ENCODE measurements at places on chromosomes 3 and 15.

DNA sequence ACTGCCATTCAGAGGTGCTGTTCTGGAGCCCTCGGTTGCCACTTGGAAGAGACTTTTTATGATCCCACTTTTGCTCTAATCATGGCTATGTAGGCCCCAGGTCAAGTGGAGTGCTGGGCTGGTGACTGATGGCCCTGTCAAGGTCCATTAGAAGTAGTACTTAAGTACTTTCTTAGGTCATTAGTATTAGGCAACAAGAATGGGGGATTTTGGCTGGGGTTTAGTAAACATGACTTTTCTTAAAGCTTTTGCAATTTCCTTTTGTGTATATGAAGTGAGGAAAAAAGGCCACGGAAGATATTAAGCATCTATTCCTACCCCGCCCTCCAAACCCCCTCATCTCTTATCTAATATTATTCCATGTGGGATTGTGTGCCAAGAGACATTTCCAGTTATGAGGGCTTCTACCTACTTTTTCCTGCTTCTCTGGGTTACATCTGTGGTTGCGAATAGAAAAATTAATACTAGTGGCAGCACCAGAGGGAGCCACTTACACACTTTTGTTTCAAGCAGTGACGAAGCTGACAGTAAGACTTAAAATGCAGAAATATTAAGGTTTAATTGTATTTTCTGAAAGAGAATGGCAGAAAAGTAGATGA, 13.9 kb downstream of the NLGN1 start:
- no peak for DNase-seq

GRCh38 chr3:122560680-122561079, 3.4 kb downstream of the PARP9 start:
- no peak for DNase-seq

- DNase-seq: no peak
Observed at GRCh38 chr3:115448851-115449250, 174.5 kb upstream of the GAP43 start.

DNA sequence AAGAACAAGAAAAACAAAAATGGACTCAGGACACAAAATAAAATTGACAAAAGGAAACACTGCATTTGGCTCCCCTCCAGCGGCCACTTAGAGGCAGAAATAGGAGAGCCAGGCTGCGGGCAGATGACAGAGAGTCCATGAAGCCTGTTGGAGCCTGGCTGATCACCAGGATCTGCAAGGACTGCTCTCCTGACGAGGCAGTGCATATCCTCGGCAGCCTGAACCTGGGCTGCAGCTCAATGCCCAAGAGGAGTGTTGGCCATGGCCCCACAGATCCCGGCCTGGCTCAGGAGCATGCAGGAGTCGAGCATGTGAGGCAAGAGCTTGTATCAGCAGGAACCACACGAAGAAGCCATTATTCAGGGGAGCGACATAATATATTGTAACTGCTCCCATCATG, 199.8 kb downstream of the STT3B start:
- no peak for DNase-seq

GRCh38 chr15:66946578-66947164, 118.7 kb upstream of the SMAD3 start:
- DNase-seq: peak; percentile 66

- DNase-seq: no peak
Observed at GRCh38 chr3:174440253-174440701, 418.9 kb upstream of the NAALADL2 start.

- DNase-seq: no peak
Observed at GRCh38 chr3:13615019-13615528, 66.1 kb downstream of the FBLN2 start.

- no peak for DNase-seq
Observed at GRCh38 chr15:59516655-59517461, 78.9 kb downstream of the FAM81A start.

DNA sequence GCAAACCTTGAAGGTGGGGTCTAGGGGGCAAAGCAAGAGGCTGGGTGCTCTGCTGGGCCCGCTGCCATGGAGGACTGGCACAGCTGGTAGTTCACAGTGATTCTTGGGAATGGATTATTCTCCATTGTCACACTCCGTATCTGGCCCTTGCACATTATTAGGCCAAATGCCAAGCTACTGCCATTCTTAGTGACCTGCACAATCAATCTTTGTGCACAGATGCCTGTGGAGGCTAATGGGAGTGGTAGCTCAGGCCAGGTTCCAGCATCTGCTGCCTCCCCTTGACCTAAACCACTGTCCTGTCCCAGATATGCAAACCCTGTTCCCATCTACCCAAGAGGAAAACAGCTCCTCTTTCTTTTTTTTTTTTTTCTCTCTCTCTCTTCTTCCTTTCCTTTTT, 67.5 kb downstream of the TIPARP start:
- DNase-seq: no peak

DNA sequence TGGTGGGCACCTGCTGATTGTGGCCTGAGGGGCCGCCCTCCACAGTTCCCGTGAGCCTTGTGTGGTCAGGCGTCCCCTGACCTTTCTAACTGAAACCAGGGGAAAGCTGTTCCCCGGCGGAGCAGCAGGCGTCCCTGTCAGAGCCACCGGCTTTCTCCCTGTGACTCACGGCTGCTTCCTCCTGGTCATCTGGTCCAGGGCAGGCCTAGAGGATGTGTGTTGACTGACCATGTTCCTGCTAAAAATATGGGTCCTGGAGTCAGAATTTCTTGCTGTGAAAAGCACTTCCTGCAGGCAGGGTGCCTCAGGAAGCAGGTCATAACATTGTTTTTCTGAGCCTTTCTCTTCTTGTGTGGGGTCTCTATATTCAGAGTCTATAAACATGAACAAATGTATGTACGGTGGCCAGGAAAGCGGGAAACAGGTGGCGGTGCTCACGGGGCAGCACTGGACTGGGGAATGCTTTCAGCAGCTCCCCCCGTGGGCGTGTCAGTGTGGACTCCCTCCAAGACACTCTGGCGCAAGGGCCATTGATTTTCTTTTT, 38.4 kb upstream of the CGNL1 start:
- DNase-seq: no peak

- DNase-seq: no peak
Observed at GRCh38 chr3:14623569-14624051, 28.0 kb upstream of the CCDC174 start.

DNA sequence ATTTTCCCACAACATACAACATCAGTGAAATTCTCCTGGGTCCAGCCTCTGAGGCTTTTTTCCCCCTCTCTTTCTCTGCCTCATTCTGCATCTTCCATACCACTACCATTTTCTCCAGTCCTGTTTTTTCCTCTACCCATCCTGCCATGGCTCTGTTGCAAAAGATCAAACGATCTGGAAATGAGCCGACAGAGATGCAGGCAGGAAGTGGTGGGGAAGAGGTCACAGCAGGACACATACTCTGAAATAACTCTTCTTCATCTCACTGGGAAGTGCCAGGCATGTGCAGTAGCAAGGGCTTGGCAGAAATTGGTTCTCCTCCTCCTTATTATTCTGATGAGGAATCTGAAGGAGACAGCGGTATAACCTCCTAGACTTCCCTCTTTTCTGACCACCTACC, 114.3 kb downstream of the CORO2B start:
- no peak for DNase-seq

GRCh38 chr15:48984811-48985352, 21.2 kb upstream of the SHC4 start:
- DNase-seq: no peak

GRCh38 chr3:113663324-113663750, 33.1 kb downstream of the USF3 start:
- DNase-seq: no peak

DNA sequence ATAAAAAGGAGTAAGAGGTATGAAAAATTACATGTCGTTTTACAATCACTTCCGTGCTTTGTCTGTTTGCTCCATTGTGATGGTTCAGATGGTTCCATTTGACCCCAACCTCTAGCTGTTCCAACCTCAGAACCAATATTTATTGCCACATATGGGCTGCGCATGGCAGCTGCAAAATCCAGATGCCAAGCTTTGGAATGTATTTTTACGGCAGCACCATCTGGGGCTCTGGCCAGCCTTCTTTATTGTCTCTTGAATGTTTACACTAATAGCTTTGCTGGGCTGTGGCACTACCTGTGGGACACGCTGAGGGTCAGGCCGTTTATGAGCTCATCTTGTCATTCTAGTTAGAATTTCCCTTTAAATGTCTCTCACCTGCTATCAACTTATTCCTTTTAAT, 219.8 kb downstream of the ROBO2 start:
- no peak for DNase-seq

DNA sequence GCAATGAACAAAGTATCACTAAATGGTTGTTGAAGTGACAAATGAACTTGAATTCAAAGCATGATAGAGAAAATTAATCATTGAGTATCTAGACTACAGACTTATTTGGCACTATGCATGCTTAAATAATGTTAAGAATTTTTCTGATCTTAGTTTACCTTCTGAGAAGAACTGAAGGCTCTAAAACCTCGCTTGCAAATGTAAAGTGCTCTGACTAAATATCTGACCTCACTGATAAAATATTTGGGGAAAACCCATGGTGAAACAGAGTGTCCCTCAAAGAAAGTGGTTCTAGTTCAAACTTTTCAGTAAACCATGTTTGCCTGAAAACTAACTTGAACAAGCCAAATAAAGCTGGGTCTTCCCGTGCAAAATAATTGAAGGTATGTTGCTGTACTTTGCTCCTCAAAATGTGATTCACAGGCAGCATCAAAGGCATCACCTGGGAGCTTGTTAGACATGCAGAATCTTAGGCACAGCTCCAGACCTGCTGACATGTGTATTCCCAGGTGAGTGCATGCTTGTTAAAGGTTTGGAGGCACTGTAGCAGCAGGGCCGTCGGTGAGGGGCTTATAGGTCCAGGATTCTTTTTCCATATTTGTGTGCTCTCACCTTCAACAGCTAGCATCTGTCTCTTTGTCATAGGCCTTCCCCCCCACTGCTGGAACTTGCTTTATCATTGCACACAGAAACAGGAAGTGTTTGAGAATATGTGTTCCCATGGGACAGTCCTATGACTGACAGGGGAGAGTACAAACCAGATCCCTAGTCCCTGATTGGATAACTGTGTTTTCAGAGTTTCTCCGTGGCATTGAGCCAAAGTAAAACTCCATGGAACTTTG, 524.2 kb upstream of the LMCD1 start:
- DNase-seq: no peak
